Activated naive CD4-positive, alpha-beta T cell treated with anti-CD3 and anti-CD28 coated beads, Interleukin-2, amount 10 ng/mL, durations not matched to agents 5 hours and 36 hours (primary cell): ENCODE measurements at places on chromosomes 3 and 15. TPM values are rescaled to one million over a fixed set of nuclear protein-coding genes. Genes with fewer than 3 reads are reported as not detected.

LRRC2 gene
- total RNA-seq = 0.86 TPM

RBPMS2 gene
- total RNA-seq = not detected

MNS1 gene
- total RNA-seq = not detected

C3orf80 gene
- not detected for total RNA-seq

GOLGA8K gene
- total RNA-seq = 0.29 TPM

AADAC gene
- total RNA-seq = not detected

PSMD2 gene
- 153 TPM for total RNA-seq

TRH gene
- not detected for total RNA-seq

MELTF gene
- total RNA-seq = 7.8 TPM

GOLGA8Q gene
- total RNA-seq = 1.1 TPM

TRPM1 gene
- total RNA-seq = not detected

NOX5 gene
- total RNA-seq = not detected

TM4SF4 gene
- not detected for total RNA-seq

SECISBP2L gene
- 34.0 TPM for total RNA-seq

DPPA2 gene
- not detected for total RNA-seq

SEC11A gene
- total RNA-seq = 140 TPM

SPSB4 gene
- total RNA-seq = not detected

FOXL2NB gene
- not detected for total RNA-seq

WDR72 gene
- total RNA-seq = not detected

CASR gene
- not detected for total RNA-seq

CFAP91 gene
- not detected for total RNA-seq

LTK gene
- total RNA-seq = 0.17 TPM

TMEM42 gene
- 16.3 TPM for total RNA-seq

XCR1 gene
- total RNA-seq = not detected

SEMA5B gene
- not detected for total RNA-seq

SIDT1 gene
- total RNA-seq = 21.9 TPM

ANKRD63 gene
- total RNA-seq = 0.26 TPM

C3orf49 gene
- not detected for total RNA-seq

LSM3 gene
- total RNA-seq = 12.3 TPM

MCCC1 gene
- total RNA-seq = 22.7 TPM
